ENCODE measurements at places on chromosomes 16 and 17. TPM values are rescaled to one million over a fixed set of nuclear protein-coding genes. Genes with fewer than 3 reads are reported as not detected.

ARHGDIG gene
- 1.5 TPM for polyA plus RNA-seq

TPSAB1 gene
- polyA plus RNA-seq: not detected

RHBDL1 gene
- polyA plus RNA-seq: 0.58 TPM

DNA sequence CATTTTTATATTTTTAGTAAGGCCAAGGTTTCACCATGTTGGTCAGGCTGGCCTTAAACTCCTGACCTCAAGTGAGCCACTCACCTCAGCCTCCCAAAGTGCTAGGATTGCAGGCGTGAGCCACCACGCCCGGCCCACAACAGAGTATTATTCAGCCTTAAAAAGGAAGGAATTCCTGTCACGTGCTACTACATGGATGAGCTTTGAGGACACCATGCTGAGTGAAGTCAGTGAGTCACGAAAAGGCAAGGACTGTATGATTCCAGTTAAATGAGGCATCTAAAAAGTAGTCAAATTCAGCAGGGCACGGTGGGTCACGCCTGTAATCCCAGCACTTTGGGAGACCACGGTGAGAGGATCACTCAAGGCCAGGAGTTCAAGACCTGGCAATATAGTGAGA, 9.7 kb downstream of the CSF3 start:
- DNase-seq: no peak

DNA sequence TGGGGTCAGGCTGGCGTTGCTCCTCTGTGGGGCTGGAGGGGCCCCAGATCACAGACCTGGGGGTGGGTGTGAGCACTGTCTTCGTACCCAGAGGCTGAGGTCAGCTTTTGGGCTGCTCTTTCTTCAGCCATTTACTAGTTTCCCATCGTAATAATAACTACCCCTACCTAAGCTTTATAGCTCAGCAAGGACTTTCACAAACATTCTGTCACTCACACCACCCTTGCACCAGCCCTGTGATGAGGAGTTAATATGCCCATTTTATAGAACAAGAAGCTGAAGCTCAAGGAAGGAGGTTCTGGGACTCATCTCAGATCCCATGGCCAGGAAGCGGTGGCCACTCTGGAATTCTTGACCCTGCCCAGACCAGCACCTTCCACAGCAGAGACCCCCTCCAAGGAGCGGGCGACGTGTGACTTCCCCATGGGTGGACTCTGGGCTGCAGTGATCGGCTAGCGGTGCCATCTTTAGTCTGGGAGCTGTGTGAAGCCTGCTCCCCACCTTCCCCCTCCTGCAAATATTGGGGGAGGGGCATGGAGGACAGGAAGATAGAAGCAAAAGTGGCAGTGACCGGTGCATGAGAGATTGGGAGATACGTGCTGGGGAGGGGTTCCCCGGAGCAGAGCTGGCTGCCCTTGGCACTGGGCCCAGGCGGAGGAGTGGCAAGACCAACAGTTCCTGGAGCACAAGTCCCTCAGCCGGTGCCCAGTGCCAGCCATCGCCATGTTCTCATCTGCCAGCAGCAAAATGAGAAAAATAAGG, 81.8 kb upstream of the TOB1 start:
- no peak for DNase-seq

GRCh38 chr16:589658-590187, at the start of gene RAB40C:
Gene RAB40C, plus strand, starts transcription at chr16:590066. Its CDS starts 226 bp downstream, at chr16:590292.
- peak; percentile 95 for DNase-seq

DNA sequence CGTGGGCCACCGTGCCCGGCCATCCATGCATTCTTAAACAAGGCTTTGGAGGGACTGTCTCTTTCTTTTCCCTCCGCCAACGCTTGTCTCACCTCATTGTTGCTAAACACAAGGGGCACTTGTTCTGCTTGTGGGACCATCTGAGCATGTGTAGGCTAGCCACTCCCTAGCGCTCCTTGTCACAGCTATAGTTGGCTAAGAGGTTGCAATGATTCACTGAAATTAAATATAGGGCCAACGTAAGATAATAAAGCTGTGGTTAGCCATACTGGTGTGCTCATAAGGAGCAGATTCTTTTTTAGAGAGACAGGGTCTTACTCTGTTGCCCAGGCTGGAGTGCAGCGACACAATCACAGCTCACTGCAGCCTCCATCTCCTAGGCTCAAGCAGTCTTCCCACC, 41.2 kb downstream of the KIAA0513 start:
- DNase-seq: no peak

DNA sequence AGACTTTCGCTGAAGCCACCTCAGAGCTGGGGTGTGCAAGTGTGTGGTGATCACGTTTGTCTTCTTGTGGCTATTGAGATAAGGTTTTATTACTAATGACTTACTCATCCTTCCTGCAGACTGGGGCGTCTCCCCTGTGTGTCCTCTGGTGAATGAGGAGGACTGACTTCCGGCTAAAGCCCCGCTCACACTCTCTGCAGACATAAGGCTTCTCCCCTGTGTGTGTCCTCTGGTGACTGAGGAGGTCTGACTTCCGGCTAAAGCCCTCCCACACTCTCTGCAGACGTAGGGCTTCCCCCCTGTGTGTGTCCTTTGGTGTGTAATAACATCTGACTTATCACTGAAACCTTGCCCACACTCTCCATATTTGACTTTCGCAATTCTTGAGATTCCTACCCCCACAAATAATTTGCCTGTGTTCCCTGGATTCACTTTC, 19.4 kb downstream of the PRDM7 start:
- no peak for DNase-seq

DNA sequence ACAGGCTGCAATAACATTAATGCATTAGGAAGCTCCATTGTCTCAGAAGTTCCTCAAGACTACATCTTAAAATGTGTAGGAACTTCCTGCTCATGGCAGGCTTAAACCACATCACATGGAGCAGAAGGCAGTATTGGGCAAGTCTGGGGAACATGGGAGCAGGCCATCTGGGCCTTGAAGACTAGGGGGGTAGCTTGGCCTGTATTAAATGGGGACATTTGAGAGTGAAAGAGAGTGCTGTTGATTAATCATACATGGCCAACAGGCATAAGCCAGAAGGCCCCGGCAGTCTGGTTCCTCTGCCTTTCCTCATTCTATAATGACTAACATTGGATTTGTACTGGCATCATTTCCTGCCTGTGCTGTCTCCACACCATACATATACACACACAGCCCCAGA, 25.2 kb upstream of the SLC5A11 start:
- no peak for DNase-seq

GRCh38 chr17:5499476-5500231, 13.3 kb downstream of the MIS12 start:
- DNase-seq: no peak

GRCh38 chr16:19169082-19169639, 1.1 kb downstream of the SYT17 start:
- DNase-seq: no peak

- DNase-seq: no peak
Observed at GRCh38 chr17:57971572-57971971, 16.4 kb upstream of the CUEDC1 start.

DNA sequence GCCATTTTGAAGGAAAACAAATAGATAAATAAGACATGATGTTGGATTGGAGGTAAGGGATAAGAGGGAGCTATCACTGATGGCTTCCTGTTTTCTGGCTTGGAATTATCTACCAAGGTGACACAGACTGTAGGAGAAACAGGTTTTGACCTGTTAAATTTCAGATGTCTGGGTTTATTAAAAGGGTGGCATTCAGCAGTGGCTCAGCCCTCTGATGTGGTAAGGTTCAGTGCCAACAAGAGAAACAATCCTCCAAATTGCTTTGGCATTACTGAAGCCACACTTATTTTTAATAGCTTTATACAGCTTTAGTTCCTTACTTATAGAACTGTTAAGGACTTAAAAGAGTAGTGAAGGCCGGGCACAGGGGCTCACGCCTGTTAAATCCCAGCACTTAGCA, 37.0 kb upstream of the AKAP1 start:
- no peak for DNase-seq

DNA sequence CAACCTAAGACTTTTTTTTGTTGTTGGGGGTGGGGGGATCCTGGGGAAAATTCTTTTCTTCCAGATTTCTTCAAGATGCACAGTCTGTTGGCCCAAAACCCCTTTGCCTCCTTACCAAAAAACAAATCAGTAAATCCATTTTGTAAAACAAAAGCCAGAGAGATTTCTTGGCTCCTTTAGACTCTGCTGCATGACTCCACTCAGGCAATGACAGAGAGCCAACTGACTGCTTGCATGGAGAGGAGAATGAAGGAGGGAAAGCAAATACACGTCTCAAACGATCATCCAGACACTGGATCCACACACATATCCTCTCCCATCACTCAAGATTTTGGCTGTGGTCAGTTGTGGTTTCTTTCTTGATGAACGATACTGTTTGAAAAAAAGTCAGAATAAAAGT, 13.8 kb downstream of the COPRS start:
- DNase-seq: no peak

GRCh38 chr17:10398352-10398751, 23.4 kb downstream of the MYH8 start:
- no peak for DNase-seq

GRCh38 chr17:8673612-8674011, 43.1 kb upstream of the MYH10 start:
- DNase-seq: no peak

DNA sequence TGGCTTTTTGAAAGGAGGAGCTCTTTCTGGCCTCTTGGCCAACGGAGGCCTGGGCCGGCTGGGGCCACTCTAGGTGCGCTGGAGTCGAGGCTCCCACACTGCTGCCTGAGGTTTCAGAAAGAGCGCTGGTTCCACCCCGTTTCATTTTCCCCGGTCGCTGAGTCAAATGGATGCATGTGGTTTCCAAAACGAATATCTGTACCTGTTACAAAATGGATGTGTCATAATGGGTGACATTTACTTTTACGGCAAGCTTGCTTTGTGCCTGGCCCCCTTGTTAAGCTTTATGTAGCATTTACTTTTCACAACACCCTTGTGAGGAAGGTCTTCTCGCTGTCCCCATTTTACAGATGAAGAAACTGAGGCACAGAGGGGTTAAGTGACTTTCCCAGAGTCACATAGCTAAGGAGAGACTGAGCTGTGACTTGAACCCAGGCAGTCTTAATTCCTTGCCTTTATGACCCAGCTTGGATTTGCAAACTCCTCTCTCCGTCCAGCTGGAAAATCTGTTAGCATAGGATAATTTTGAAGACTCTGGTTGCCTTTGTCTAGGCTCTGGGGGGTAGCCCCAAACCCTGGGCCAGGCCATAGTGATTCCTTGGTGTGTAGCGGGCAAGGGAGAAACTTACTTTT, 10.6 kb downstream of the KSR1 start:
- no peak for DNase-seq

Data from right renal cortex interstitium (tissue), 3 donors.